ENCODE measurements at places on chromosomes 16 and 17.

GRCh38 chr16:31002250-31002700 lies 8.2 kb downstream of the STX1B start:
- DNase-seq: no peak

GRCh38 chr17:76968707-76969597 lies 100.7 kb downstream of the MGAT5B start:
- peak; percentile 54 for DNase-seq

DNA sequence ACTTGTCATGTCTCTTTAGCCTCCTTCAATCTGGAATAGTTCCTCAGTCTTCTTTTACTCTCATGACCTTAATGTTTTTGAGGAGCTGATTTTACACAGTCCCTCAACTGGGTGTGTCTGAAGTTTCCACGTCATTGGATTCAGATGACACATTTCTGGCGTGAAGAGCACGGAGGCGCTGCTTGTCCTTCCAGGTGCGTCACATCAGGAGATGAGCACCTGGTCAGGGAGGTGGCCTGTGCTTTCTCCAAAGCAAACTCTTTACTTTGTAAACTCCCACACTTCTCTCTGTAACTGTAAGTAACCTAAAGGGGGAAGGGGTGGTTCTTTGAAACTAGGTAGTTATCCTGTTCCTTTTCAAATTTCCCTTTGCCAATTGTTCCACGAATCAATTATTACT lies 52.5 kb upstream of the MNT start:
- no peak for DNase-seq

GRCh38 chr17:38796451-38797157 lies 2.8 kb downstream of the PIP4K2B start:
- no peak for DNase-seq

GRCh38 chr17:12269751-12270150 lies 249.1 kb downstream of the MAP2K4 start:
- no peak for DNase-seq

GRCh38 chr16:19284207-19284606 lies 1.3 kb upstream of the CLEC19A start:
- DNase-seq: peak; percentile 70

DNA sequence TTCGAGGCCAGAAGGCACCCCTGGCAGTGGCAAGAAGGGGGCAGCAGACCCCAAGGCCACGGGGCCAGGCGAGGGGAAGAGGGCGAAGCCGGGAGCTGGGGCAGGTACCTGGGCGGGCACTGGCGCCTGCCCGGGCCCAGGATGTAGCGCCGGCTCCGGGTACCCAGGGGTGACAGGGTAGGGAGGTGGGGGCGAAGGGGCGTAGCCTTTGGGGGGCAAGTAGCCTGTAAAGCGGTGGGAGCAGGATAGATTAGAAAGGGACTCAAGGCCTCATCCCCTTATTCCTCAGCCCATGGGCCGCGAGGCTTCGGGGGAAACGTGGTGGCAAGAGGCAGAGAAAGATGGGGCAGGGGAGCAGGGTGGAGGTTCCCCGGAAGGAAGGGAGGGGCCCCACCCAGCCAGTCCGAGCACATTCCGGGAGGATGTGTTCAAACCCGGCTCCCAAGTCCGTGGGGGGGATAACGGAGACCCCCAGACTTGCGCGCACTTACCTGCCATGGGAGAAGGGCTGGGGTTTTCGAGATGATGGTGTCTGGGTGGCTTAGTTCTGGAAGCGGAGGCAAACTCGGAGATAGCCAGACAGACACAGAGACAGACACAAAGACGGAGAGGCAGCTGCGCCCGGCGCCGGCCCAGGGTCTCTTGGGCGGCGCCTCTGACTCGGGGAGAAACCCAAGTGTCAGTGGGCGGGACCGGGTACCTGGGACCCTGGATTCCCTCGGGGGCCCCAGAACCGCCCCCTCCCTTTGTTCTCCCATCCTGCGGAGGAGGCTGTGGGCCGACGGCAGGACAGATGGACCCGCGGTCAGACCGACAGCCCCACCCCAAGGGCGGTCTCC lies 493 bp downstream of the PLSCR3 start:
- peak; percentile 38 for DNase-seq

DNA sequence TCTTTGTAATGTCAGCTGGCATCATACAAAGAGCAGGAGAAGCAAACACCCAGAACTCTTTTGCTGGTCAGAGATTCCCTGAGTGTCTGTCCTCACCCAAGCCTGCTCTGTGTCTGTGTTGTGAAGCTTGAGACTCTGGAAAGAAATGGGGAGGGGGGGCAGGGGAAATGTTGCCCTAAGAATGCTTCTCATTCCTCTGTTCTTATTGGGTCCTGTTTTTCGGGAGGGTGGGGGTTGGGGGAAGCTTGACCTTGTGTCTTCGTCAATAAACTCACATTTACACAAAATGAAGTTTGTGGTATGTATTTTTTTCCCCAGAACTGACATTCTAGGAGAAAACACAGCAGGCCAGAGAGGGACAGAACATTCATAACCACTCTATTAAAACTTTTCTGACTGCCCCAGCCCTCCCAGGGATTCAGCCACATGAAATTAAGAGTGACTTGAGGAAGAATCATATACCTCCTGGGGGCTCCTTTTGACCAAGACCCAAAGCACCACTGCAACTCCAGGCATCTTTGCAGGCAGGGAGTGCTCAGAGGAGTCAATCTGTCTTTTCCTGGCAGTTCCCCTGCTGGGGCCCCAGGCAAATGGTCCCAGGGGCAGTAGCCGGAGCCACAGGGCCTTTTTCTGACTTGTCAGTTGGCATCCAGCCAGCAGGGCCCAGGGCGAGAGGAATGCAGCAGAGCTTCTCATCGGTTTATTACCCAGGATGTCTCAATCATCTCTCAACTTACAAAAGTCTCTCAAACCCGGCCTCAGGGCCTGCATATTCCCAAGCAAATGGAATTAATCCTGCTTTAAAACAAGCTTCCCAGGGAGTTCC lies 5.1 kb upstream of the RASL10B start:
- peak; percentile 53 for DNase-seq

DNA sequence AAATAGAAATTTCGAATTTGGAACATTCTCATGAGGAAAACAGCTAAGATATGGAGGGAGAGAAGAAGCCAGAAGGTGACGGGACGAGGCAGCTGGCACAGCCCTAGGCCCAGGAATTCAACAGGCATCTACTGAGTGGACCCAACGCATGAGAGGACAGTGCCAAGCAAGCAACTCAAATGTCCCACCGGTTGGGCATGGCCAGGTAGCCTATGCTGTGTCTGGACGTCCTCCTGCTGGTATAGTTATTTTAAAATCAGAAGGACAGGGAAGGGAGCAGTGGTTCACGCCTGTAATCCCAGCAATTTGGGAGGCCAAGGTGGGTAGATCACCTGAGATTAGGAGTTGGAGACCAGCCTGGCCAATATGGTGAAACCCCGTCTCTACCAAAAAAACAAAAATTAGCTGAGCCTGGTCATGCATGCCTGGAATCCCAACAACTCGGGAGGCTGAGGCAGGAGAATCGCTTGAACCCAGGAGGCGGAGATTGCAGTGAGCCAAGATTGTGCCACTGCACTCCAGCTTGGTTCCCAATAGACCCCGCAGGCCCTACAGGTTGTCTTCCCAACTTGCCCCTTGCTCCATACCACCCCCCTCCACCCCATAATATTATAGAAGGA lies 2.0 kb downstream of the GH1 start:
- DNase-seq: no peak

- DNase-seq: no peak
Measured at GRCh38 chr17:2849327-2849670, 53.1 kb downstream of the RAP1GAP2 start.

Data from muscle of leg (tissue), 16 donors.